ENCODE measurements at places on chromosomes 7 and 10. TPM values are rescaled to one million over a fixed set of nuclear protein-coding genes. Genes with fewer than 3 reads are reported as not detected.

PCLO gene
- total RNA-seq: 5.8 TPM

DNA sequence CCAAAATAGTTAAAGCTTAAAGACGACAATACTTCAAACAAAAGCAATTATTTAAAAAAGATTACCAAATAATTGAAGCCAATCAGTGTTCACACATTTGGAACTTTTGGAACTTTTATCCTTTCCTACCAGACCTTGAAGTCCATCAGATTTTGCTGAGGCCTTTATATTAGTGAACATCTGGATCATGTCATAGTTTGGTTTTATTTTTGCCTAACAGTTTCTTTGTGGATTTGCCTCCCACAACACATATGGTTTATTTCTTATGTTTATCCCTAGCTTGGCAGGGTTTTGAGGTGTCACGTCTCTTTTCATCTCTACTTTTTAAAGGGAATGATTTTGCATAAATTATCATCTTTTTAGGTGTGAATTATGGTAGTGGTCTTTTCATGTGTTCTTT lies 242.4 kb downstream of the SEMA3A start:
- DNase-seq: no peak

GRCh38 chr10:17122726-17123661 lies 6.6 kb downstream of the CUBN start:
- no peak for DNase-seq

C10orf71 gene
- total RNA-seq: not detected

GRCh38 chr10:117545141-117546019 lies 2.8 kb downstream of the EMX2 start:
- DNase-seq: no peak

DNA sequence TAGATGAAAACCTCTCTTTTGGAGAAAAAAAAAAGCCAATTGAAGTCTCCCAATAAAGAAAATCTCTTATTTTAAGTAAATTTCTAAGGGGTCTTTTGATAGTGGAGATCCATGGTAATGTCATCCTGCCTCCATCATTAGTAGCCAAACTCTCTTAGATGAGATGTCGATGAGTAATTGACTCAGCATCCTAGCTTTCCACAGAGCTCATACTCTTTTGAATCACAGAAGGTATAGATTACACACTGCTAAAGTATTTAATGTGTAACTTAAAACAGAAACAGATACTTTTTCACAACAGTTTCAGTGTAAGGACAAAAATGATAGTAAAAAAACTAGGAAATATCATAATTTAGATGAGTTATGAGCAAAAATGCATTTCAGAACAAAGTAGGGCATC lies 19.4 kb downstream of the MAGI2 start:
- no peak for DNase-seq

- no peak for DNase-seq
These were observed 6.4 kb downstream of the LFNG start for GRCh38 chr7:2525658-2526630.

DNA sequence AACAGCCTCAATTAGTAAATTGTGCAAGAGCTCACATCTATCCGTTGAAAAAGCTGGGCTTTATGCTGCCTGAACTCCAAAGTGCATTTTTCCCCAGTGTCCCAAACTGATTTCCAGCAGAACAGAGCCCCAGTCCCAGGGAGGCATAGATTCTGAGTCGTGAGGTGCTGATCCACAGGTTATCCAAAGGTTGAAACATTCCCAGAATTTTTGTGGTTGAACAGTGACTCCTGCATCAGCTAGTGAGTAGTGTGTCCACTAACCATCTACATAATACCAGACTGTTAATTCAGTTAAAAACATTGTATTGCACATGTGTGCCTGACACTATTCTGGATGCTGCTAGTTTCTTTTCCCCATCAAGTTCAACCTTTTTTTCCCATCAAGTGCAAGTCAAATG lies 761.5 kb downstream of the GATA3 start:
- no peak for DNase-seq

GRCh38 chr7:66016131-66016461 lies 34.1 kb upstream of the GUSB start:
- no peak for DNase-seq

ACTL6B gene
- not detected for total RNA-seq

DNA sequence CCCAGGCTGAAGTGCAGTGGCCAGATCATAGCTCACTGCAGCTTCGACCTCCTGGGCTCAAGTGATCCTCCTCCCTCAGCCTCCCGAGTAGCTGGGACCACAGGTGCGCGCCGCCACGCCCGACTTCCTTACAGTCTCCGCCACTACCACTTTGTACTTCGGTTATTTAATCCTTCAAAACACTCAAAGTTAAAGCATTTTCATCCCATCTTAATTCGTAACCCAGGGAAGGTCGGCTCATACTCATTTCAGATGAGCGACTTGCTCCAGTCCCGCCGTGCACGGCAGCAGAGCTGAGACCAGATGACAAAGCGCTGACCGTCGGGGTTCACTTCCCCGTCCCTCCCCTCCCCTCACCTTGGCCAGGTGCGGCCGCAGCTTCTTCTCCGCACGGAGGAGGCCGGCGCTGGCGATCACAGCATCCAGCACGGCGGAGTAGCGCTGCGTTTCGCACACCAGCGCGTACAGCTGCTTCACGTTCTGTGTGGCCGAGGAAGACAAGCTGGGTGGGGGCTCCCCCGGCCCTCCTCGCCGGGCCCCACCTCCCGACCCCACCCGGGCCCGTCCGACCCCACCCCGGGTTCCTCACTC lies 457 bp downstream of the NSUN5 start:
- DNase-seq: no peak

- no peak for DNase-seq
These were observed 59.6 kb upstream of the CDK13 start for GRCh38 chr7:39890411-39890810.

VWDE gene
- total RNA-seq: 1.5 TPM

- DNase-seq: no peak
These were observed 628 bp downstream of the HPSE2 start for GRCh38 chr10:99234791-99235657.

ERV3-1 gene
- total RNA-seq: 17.1 TPM

NAT16 gene
- total RNA-seq: not detected

GRCh38 chr7:78039790-78040776 lies 241.5 kb downstream of the PHTF2 start:
- no peak for DNase-seq

DLG5 gene
- total RNA-seq: 34.1 TPM

DNA sequence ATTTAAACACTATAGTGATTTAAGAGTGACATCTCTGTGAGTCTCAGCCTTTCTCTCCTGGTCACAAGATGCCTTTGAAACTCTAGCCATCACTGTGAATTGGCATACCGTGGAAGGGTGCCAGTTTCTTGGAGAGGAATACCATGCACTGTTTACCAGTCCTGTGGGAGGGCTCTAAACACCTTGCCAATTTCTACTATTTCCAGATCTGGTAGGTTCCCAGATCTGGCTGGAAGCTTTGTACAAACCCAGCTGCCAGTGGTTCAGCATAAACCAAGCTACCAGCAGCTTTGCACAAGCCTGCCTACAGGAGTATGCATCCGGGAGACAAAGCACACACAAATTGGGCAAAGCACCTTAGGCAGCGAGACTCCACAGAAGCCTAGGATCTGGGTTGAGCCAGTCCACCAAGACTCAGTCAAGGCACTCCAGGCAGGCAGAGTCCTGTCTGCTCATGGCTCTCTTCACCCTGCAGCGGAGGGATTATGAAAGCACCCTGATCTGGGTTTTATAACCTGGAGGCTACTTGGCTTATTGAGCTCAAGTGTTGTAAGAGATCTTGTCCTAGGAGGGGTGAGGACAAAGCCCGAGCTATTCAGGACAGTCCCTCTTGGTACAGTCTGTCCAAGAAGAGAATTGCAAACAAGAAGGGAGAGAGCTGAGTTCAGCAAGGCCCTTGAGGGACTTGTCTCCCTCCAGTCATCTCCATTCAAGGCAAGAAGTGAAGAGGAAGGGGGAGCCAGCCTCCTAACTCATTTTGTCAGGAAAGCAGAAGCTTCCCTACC lies 23.6 kb downstream of the MCM10 start:
- DNase-seq: no peak

- DNase-seq: no peak
These were observed 165.1 kb downstream of the ANKRD7 start for GRCh38 chr7:118389629-118390028.

DNA sequence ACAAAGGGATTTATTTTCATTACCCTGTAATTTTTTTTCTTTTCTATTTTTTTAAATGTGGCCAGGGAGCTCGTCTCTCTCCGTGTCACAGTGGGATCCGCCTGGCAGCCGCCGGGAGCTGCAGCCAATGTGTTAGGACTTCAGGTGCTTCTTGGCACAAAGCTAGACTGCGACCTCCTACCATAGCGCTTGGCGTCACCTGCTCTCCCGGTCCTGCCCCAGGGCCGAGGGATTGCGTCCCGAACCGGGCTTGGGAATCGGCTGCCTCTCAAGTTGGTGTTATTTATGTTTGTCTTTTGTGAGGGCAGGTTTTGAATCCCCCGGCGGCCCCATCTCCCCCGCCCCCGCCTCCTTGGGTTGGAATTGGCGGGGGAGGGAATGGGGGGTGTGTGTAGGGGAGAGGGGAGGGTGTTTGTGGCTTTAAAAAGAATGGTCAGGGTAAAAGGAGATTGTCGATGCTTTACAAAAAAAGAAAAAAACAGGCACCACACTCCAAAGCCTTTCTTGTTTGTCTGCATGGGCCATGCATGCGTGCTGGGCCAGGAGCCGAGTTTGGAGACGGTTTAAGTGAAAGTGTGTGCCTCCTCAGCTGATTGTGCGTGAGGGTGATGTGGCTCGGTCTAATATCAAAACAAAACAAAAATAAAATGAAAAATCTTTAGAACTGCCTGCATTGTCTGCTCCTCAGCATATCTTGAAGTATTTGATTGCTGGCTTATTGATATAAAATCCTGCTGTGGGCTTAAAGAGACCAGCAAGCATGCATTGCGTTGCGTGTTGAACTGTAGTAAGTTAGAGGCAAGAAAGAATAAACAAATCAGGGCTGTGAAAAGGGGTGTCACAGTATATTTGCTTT lies 1.2 kb downstream of the PPP1R9A start:
- no peak for DNase-seq

DNA sequence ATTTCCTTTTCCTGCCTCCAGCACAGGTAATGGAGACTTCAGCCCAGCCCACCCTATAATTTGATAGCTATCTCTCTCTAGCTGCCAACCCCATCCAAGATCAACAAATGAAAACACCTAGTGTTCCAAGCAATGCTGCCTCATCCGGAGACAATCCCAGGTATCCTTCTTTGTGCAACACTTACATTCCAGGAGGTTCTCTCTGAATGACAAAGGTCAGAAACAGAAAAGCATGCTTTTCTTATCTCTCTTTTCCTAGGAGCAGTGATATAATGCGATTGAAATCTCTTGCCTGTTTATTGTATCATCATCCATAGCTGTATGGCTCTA lies 699.3 kb downstream of the INHBA start:
- no peak for DNase-seq

- DNase-seq: no peak
These were observed 47.5 kb upstream of the DMBT1 start for GRCh38 chr10:122513053-122513452.

DNA sequence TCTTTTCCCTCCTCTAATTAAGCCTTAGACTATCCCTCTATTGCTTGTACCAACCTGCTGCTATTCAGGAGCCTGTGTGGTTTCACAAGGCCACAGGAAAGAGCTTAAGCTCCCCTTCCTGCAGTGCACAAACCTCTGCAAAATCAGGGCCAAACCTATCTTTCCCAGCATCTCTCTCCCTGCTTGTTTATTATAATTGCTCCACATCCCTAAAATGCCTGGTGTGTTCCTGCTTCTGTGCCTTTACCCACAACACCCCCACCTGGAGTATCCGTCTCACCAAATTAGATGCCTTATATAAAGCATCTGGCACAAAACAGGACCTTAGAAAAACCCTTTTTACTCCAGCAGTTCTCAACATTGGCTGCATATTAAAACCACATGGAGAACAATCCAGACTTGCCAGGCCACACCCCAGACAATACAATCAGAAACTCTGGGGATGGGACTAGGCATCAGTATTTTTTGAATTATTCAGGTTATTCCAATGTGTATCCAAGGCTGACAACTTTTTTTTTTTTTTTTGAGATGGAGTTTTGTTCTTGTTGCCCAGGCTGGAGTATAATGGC lies 16.7 kb downstream of the SEC31B start:
- no peak for DNase-seq

TRPV5 gene
- not detected for total RNA-seq

MAP3K8 gene
- 19.5 TPM for total RNA-seq

DNA sequence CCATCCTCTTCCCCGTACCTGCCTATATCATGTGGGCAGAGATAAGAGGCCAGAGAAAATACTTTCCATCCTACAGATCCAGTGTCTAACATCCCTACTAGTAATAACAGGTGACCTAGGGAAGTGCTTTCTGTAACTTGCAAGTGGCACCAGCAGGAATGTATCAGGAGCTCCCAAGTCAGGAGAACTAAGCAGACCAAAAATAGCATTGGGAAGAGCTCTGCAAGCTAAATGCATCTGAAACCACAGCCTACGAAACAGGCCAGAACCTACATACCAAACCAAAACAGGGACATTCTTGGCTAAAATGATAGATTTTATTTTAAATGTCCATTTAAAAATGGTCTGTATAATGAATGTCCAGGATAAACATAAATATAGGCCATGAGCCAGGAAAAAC lies 680.8 kb downstream of the PHTF2 start:
- DNase-seq: no peak

DNA sequence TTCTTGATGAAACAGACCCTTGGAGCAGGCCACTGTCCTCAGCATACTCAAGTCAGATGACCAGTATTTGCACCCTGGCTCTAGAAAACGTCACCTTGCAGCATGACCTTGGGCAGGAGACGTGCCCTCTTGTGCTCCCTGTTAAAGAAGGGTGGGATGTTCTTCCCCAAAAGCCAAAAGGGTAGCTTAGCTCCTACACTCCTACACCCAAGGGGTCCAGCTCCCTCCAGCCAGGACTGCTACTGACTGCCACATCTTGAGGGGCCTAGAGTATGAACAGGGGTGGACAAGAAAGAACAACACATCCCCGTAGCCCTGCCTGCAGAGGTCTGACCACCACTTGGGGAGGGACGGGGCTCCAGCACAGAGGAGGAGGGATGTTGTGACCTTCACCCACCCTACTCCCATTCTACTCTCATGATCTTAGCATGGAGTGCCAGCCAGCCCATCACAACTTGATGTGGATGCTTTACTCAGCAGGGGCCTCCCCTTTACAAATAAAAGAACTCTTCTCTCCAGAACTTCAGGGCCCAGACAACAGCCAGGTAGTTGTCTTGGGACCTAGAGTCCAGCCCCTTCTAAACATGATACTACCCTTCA lies 165.3 kb upstream of the ZMIZ1 start:
- no peak for DNase-seq

- no peak for DNase-seq
These were observed 16.3 kb downstream of the VSTM4 start for GRCh38 chr10:49099046-49099445.

FOXP2 gene
- 6.7 TPM for total RNA-seq
